Omental fat pad (tissue), 4 donors: ENCODE measurements at places on chromosomes 7 and 10.

- DNase-seq: no peak
Observed at GRCh38 chr10:79082035-79082373, 13.2 kb downstream of the ZMIZ1 start.

- no peak for DNase-seq
Observed at GRCh38 chr10:117619223-117619622, 76.7 kb downstream of the EMX2 start.

DNA sequence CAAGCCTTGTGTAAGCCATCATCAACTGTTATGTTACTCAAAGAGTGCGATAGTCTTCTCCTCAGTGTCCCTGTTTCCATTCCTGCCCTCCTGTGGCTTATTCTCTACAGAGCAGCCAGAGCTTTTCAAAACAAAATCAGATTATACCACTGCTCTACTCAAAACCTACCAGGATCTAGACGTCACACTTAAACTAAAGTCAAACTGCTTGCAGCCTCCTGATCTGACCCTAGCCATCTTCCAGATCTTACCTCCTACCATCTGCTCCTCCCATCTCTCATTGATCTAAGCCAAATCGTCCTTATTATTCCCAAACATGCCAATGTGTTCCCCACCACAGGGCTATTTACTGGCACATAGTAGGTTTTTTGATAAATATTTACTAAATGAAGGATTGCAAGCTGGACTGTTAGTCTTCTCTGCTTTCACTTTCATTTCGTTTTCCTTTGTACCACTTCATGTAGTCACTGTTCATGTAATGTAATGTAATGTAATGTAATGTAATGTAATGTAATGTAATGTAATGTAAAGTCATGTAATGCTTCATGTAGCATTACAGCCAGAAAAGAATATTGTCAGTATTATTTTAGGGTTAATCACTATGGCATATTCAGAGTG, 116.1 kb downstream of the GPR37 start:
- DNase-seq: no peak

GRCh38 chr7:155181768-155182167, 111.6 kb downstream of the HTR5A start:
- no peak for DNase-seq

DNA sequence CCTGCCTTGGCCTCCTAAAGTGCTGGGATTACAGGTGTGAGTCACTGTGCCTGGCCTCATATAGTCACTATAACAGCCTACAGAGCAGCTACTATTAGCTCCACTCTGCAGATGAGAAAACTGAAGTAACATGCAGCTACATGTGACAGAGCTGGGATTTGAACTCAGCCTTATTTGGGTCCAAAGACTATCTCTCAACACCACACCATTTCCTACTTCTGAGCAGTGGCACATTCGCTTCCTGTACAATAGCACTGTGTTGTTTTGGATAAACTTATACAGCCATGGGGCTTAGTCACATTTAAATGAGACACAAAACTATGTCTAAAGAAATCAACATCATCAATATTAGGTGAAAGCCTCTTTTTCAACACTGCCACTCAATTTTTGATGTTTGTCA, 69.8 kb upstream of the DNAJB12 start:
- DNase-seq: no peak
